ENCODE measurements at places on chromosomes 1 and 21.

DNA sequence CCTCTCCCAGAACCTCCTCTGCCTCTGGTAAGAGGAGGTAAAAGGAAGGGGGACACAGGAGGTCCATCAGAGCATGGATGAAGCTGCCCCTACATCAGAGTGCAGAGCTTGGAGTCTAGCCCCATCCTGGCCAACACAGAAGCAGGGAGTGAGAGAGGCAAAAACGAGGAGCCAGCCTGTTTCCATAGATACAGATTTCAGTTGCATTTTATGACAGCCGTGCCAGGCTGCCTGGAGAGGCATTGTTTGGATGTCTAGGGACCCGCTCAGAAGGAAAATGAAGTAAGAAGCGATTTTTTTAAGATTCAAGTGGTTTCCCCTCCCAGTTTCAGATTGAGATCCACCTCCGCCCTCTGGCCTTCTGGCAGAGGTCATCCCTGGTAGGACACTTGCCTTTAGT lies 11.5 kb upstream of the GJA8 start:
- no peak for DNase-seq

DNA sequence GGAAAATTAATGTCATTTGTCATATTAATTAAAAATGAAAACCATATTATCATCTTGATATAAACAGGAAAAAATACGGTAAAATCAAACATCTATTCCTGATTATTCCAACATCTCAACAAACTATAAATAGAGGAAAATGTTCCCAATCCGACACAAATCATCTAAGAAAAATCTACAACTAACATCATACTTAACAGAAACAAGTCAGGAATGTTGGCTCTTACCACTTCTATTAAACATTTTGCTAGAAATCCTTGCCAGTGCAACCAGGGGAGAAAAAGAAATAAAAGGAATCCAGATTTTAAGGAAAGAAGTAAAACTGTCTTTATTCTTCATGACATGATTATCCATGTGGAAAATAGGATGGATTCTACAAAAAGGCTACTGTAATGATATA lies 77.0 kb upstream of the IRF2BP2 start:
- no peak for DNase-seq

- no peak for DNase-seq
Observed at GRCh38 chr1:201898992-201899391, 10.3 kb downstream of the SHISA4 start.

DNA sequence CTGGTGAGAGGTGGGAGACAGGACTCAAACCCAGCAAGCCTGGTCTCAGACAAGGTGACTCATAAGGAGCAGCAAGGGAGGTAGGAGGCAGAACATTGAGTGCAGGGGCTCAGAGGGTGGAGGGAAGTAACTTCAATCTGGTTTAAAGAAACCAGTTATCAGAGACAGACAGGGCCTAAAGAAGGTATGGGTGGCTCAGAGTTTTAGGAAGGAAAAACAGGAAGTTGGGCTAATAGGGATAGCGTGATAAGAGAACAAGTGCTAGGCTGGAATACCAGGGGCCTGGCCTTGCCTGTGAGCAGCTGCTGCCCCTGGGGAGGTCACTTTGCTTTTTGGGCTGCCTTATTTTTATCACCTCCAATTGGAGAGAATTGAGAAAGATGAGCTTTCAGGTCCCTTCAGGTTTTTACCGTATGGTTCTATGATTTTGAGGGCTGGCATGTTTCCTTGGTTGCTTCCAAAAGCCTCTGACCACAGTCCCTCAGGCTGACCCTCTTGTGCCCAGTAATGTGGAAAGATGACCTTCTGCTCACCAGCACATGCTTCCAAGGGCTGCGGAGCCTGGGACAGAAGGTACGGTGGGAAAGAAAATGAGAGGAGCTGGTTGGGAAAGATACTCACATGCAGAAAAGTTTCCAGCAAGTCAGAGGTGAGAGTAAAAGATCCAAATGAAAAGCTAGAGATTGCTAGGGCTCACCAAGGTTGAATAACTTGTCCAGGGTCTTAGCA lies 77.0 kb downstream of the DDR2 start:
- no peak for DNase-seq

DNA sequence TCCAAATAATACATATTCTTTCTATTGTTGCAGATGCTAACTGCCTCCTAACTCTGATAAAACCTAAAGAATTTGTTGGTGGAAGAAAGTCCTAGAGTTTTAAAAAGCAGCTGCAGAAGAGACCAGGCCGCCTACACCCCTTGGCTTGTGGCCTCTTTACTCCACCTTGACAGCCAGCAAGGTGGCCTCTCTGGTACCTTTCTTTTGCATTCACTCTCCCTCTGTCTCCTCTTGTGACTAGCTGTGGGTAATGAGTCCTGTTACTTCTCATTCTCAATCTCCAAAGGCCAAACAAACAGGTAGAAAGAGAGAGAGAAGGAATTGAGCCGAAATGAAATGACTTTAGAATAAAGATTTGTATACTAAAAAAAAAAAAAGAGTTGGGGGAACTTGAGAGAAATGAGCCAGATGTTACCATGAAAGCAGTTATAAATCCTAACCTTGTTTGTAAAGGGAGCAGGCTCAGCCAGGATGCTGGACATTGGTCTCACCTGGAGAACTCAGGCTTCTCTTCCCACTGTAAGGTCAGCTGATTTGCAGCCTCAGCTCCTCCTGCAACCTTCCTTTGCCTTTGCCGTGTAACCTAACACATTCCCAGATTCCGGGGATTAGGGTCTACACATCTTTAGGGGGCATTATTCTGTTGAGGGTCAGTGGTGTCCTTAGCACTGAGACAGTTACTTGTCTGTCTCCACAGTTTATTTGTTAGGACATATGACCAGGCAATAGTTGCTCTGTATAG lies 164.1 kb upstream of the IRF2BP2 start:
- no peak for DNase-seq

- DNase-seq = no peak
Observed at GRCh38 chr1:209786146-209786545, 1.8 kb upstream of the C1orf74 start.

- no peak for DNase-seq
Observed at GRCh38 chr1:17630986-17631385, 91.5 kb downstream of the ARHGEF10L start.

- peak; percentile 68 for DNase-seq
Observed at GRCh38 chr1:226738421-226738994, 574 bp downstream of the ITPKB start.

DNA sequence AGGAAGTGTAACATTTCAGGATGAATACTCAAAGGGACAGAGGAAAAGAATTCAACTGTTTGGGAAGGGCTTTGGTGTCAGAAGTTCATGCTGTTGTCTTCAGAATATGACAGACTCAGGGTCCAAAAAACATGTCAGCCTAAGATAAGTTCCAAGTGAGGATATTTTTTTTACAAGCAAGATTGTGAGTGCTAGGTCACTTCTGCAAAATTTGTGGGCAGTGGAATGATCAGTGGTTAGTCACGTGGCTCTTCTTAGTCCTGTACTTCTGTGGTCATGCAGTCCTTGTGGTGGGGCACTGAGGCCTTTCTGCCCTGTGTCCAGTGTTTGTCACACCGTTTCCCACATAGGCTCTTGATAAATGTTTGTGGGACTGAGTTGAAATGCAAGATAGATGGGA lies 5.2 kb downstream of the RGL1 start:
- DNase-seq = no peak

Measured in GM06990 (cell line).